ENCODE measurements at places on chromosomes 2 and 18. TPM values are rescaled to one million over a fixed set of nuclear protein-coding genes. Genes with fewer than 3 reads are reported as not detected.

Gene NMUR1
- total RNA-seq = 0.13 TPM

Gene CNTNAP5
- 0.29 TPM for total RNA-seq

Gene ANKRD29
- 2.4 TPM for total RNA-seq

Gene RETREG2
- total RNA-seq = 70.0 TPM

Gene KANSL1L
- 28.0 TPM for total RNA-seq

Gene SCTR
- total RNA-seq = 0.97 TPM

Gene LRRTM1
- total RNA-seq = 23.7 TPM

Gene BCL2
- total RNA-seq = 8.5 TPM

Gene SIX2
- total RNA-seq = 0.11 TPM

Gene IL1RL2
- not detected for total RNA-seq

Gene ZSWIM2
- not detected for total RNA-seq

Gene METAP1D
- total RNA-seq = 15.0 TPM

Gene FBXO48
- total RNA-seq = 0.77 TPM

Gene MPPE1
- total RNA-seq = 34.6 TPM

GRCh38 chr2:54901224-54901986, 148.8 kb downstream of the RTN4 start:
- H3K4me1 ChIP-seq = no peaks in the 10 kb centered on the region
- no peak overlapping the region for H3K27ac ChIP-seq

DNA sequence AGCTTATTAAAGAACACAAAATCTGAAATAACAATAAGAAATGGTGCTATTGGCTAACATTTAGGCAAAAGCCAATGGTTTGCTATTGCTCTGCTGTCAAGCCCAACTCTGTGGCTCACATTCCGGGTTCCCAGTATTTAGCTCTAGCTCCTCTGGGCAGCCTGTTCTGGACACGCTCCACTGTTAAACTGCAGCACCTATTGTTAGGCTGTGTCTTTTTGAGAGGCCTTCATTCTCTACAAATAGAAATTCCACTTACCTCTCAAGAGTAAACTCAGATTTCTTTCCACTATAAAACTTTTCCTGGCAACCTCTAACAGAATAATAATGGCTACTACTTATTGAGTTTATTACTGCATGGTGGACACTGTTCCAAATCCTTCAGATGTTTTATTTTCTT, 3.7 kb upstream of the KLHL14 start:
- H3K4me1 ChIP-seq = peaks cover 7% of the 10 kb centered on the region
- DNase-seq = no peak
- H3K27me3 ChIP-seq = peaks cover 74% of the 10 kb centered on the region
- H3K4me3 ChIP-seq = no peak overlapping the region
- no peak overlapping the region for H3K27ac ChIP-seq
- no peaks in the 10 kb centered on the region for H3K36me3 ChIP-seq

- peaks cover 4% of the 10 kb centered on the region for H3K36me3 ChIP-seq
- H3K27ac ChIP-seq = no peak overlapping the region
- no peak for DNase-seq
- H3K27me3 ChIP-seq = no peaks in the 10 kb centered on the region
Measured at GRCh38 chr2:235594041-235594440, 100.2 kb downstream of the AGAP1 start.

DNA sequence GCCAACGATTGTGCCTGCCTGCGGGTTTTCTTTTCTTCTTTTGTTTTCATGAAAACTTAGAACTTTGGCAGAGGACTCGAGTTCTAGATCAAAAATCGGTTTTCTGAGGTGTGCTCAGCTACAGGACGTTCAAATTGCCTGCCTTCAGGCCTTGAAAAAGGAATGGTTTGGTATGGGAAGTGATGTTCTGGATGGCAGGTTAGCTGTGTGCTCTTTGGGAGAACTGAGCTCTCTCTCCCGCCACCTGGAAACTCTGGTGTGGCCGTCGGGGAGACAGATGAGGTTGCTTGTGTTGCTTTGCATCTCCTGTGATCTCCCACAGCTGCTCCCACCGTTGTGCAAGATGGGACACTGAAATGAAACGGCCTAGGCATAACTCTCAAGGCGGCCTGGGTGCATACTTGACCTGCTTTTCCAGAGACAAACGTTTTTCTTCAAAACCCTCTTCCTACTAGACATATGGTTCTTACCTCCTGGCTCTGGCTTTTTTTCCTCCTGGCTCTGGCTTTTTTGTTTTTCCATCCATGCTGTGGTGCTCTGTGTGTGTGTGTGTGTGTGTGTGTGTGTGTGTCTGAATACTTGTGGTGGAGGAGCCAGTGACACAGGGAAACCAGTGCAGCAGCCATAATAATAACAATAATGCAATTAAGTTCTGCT, 2.0 kb downstream of the FMNL2 start:
- no peak for DNase-seq
- H3K4me3 ChIP-seq = peak overlapping the region; percentile 90

DNA sequence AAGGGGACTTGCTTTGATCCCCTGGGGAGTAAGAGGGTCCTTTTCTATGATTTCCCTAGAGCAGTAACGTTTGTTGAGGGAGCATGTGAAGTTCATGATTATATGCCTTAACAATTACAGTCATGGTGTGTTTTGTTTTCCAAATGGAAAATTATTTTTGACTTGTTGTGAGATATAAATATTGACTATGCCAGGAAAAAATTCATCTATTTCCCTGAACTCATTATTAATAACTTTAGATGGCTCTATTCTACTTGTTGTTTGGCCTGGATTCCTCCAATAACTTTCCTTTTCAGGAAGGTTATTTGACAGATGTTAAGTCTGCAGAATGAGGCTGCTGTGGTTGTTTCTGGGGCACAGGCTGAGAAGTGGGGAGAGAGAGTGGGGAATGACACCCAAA, 72.1 kb upstream of the LMAN1 start:
- H3K4me1 ChIP-seq = peaks cover 36% of the 10 kb centered on the region
- no peak overlapping the region for H3K27ac ChIP-seq
- no peaks in the 10 kb centered on the region for H3K27me3 ChIP-seq
- H3K4me3 ChIP-seq = no peak overlapping the region

DNA sequence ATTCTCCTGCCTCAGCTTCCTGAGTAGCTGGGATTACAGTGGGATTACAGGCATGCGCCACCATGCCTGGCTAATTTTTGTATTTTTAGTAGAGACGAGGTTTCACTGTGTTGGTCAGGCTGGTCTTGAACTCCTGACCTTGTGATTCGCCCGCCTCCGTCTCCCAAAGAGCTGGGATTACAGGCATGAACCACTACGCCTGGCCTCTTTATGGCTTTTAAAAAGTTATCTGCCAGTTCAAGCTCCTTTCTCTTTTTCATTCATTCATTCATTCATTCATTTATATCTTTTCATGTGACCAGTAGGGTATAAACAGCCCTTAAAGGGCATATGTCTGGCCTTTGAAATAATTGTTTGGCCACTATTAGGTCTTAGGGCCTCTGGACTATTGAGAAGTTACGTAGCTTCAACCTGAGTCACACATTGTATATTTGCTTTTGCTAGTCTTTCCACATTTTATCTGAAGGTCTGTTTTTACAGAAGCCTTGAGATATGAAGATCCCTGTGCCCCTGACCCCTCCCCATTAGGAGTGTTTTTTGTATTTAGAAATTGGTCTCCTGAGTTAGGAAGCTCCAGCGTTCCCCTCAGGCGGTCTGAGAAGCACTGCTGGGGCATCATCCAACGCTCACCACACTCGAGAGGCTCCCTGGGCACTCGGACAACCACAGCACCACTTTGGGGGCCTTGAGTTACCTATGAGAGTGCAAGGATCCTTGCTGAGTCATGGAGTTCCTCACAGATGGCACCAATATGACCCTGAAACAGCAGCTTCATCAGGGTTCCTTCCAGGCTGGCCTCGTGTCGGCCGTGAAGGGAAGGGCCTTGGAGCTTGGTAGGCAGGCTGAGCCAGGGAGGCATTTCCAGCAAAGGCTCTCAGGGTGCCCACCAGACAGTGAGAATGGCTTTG, 21.8 kb downstream of the FZD5 start:
- H3K4me3 ChIP-seq = no peak overlapping the region
- peaks cover 4% of the 10 kb centered on the region for H3K4me1 ChIP-seq
- no peak for DNase-seq
- peaks cover 3% of the 10 kb centered on the region for H3K36me3 ChIP-seq
- H3K27ac ChIP-seq = no peak overlapping the region

GRCh38 chr2:233503947-233504637, 62.5 kb downstream of the USP40 start:
- no peak for DNase-seq
- no peak overlapping the region for H3K27ac ChIP-seq
- peaks cover 2% of the 10 kb centered on the region for H3K4me1 ChIP-seq
- peaks cover 69% of the 10 kb centered on the region for H3K36me3 ChIP-seq
- H3K27me3 ChIP-seq = no peaks in the 10 kb centered on the region

GRCh38 chr2:151161821-151162551, 99.7 kb downstream of the RBM43 start:
- no peaks in the 10 kb centered on the region for H3K36me3 ChIP-seq
- H3K4me1 ChIP-seq = peaks cover 53% of the 10 kb centered on the region
- no peak for DNase-seq
- H3K27me3 ChIP-seq = no peaks in the 10 kb centered on the region
- no peak overlapping the region for H3K4me3 ChIP-seq

DNA sequence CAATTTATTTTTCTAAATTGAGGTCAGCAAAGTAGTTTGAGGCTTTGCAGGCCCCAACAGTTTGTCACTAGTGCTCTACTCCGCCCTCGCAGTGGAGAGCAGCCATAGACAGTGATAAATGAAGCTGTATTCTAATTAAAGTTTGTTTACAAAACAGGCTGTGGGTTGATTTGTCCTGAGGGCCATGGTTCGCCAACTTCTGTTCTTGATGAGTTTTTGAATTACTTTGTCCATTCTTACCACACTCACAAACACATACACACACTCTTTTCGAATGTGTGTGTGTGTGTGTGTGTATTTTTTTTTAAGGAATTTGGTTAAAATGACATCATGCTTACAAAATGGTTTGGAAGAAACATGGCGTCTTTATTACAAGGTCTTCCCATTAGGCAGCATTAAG, 68.6 kb downstream of the MTCL1 start:
- DNase-seq = no peak
- H3K4me3 ChIP-seq = no peak overlapping the region
- H3K36me3 ChIP-seq = no peaks in the 10 kb centered on the region
- peaks cover 19% of the 10 kb centered on the region for H3K4me1 ChIP-seq
- H3K27ac ChIP-seq = no peak overlapping the region
- no peaks in the 10 kb centered on the region for H3K27me3 ChIP-seq

GRCh38 chr2:53854678-53855077, 5.1 kb downstream of the GPR75 start:
- H3K36me3 ChIP-seq = peaks cover 27% of the 10 kb centered on the region
- no peak overlapping the region for H3K4me3 ChIP-seq
- no peak overlapping the region for H3K27ac ChIP-seq
- H3K4me1 ChIP-seq = peaks cover 4% of the 10 kb centered on the region

DNA sequence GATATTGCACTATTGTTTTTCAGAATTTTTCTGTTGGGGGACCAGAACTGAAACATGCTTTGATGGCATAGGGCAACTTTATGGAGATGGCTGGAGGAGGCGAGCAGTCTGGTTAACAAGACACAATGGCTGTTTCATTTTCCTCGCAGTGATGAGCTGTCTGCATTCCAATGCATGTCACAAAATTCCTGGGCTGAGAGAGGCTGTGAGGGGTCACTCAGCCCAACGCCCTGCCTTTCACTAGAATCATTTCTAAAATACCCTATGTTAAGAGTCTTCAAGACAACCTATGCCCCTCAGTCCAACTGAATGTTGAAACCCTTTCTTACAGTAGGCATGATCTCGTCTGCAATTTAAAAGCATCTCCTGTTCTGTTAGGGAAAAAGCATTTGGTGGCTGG, 1090.0 kb downstream of the BCL11A start:
- peaks cover 22% of the 10 kb centered on the region for H3K4me1 ChIP-seq
- H3K27me3 ChIP-seq = no peaks in the 10 kb centered on the region
- DNase-seq = no peak
- H3K36me3 ChIP-seq = peaks cover 6% of the 10 kb centered on the region
- H3K27ac ChIP-seq = peak overlapping the region; percentile 49
- no peak overlapping the region for H3K4me3 ChIP-seq

DNA sequence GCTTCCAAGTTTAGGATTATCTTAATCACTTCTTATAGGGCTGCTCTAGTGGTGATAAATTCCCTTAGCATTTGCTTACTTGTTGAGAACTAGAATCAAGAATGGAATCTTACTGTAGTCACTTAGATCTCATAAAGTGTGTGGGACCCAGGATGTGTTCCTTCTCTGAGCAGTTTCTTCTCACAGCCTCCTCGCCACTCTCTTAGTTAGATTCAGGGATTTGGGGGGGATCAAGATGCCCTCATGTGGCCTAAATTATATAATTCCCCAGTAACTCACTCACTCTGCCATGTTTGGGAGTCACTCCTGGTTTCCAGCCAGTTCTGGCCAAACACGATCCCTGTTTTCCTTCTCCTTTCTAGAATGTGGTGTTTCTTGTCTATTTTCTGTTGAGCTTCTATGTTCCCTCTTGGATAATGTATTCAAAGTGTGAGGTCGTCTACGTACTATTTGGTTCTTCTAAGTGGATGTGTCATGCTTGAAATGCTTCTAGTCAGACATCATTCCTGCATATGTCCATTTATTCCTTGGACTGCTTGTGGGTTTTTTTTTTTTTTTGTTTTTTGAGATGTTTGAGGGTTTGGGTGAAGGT, 414.9 kb upstream of the SYT4 start:
- no peaks in the 10 kb centered on the region for H3K27me3 ChIP-seq
- DNase-seq = no peak
- peak overlapping the region; percentile 70 for H3K27ac ChIP-seq
- peaks cover 3% of the 10 kb centered on the region for H3K4me1 ChIP-seq
- H3K36me3 ChIP-seq = no peaks in the 10 kb centered on the region

DNA sequence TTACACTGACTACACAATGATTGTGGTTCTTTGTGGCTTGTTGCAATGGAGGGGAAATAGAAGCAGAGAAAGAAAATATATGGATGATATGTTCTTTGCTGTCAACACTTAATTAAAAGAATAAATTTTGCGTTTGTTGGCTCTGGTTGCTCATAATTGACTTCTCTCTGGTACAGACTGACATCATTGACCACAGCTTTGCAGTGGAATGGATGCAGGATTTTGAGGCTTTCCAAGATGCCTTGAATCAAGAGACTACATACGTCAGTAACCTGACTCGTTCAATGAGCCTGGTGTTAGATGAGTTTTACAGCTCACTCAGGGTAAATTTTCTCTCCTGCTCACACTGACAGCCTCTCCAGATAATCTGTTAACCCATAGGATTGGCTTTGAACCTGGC, 9.9 kb downstream of the GPN1 start:
- H3K27me3 ChIP-seq = no peaks in the 10 kb centered on the region
- H3K4me3 ChIP-seq = no peak overlapping the region
- H3K27ac ChIP-seq = no peak overlapping the region
- H3K4me1 ChIP-seq = no peaks in the 10 kb centered on the region

- H3K36me3 ChIP-seq = no peaks in the 10 kb centered on the region
- no peak overlapping the region for H3K4me3 ChIP-seq
- H3K27ac ChIP-seq = no peak overlapping the region
- DNase-seq = no peak
- no peaks in the 10 kb centered on the region for H3K4me1 ChIP-seq
Measured at GRCh38 chr18:25675123-25675850, 323.3 kb upstream of the ZNF521 start.

- H3K36me3 ChIP-seq = no peaks in the 10 kb centered on the region
- no peak overlapping the region for H3K27ac ChIP-seq
- no peak for DNase-seq
- no peaks in the 10 kb centered on the region for H3K27me3 ChIP-seq
- H3K4me1 ChIP-seq = peaks cover 75% of the 10 kb centered on the region
- no peak overlapping the region for H3K4me3 ChIP-seq
Measured at GRCh38 chr2:85245891-85246290, 81.9 kb downstream of the TGOLN2 start.

GRCh38 chr18:22987547-22988189, 54.5 kb downstream of the RBBP8 start:
- peaks cover 16% of the 10 kb centered on the region for H3K36me3 ChIP-seq
- no peaks in the 10 kb centered on the region for H3K4me1 ChIP-seq
- H3K27me3 ChIP-seq = no peaks in the 10 kb centered on the region
- no peak for DNase-seq
- no peak overlapping the region for H3K27ac ChIP-seq

- no peak for DNase-seq
- H3K36me3 ChIP-seq = no peaks in the 10 kb centered on the region
- H3K27ac ChIP-seq = no peak overlapping the region
- H3K4me3 ChIP-seq = peak overlapping the region; percentile 88
Measured at GRCh38 chr2:126775300-126775985, 119.5 kb downstream of the GYPC start.

Measured in mesothelial cell of epicardium (in vitro differentiated cells).